ENCODE measurements at places on chromosomes 1 and 21.

DNA sequence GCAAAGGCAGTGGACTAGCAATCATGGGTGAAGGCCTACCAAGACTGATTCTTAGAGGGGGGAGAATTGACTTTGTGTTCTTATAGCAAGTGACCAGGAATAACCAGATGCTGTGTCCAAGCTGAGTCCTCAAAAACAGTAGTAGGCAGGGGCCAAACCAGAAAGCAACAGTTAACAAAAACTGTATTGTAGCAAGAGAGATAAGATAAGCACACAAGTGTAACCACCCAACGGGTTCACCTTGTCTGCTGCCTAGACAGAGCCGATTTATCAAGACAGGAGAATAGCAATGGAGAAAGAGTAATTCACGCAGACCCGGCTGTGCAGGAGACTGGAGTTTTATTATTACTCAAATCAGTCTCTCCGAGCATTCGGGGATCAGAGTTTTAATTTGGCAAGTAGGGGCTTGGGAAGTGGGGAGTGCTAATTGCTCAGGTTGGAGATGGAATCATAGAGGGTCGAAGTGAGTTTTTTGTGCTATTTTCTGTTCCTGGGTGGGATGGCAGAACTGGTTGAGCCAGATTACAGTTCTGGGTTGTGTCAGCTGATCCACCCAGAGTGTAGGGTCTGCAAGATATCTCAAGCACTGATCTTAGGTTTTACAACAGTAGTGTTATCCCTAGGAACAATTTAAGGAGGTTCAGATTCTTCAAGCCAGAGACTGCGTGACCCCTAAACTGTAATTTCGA, 8.3 kb upstream of the CSRP1 start:
- no peak for DNase-seq

- DNase-seq = no peak
Measured at GRCh38 chr1:13513895-13514546, at the start of gene LRRC38. Gene LRRC38 (minus strand): TSS chr1:13514003. CDS start chr1:13513593, 410 bp downstream.

DNA sequence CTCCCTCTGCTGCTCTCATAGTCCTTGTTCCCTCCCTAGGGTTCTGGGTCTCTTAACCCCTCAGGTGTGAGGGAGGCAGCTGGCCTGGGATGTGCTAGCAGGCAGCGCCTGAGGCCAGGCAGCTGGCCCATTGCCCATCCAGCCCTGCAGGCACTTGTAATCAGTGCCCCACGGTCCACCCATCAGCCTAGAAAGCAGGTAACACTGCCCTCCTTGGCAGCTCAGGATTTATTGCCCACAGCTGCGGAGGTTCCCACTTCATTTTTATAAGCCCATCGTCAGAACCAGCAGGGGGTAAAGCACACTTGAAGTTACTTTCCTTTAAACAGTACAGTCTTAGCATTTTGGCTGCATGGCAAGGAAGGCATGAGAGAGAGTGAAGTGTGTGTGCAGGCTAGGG, 70.6 kb downstream of the TMEM53 start:
- DNase-seq = no peak

DNA sequence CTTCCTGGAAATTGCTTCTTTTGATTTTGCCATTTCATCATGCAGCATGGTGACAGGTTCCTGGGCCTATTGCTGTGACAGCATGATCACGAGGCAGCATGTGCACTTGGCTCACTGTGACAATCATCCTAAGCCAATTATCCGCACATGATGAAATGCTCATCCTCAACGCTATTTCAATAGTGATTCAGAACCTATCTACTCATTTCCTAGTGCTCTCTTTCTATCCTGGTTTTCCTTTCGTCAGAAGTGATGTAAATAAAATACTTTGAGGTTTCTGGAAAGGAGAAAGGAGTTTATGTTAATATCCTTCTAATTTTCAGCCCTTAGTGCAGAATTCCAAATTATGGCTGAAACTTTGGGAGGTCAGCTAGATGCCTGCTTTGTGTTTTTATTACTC, 110.6 kb upstream of the ADAMTS5 start:
- no peak for DNase-seq

DNA sequence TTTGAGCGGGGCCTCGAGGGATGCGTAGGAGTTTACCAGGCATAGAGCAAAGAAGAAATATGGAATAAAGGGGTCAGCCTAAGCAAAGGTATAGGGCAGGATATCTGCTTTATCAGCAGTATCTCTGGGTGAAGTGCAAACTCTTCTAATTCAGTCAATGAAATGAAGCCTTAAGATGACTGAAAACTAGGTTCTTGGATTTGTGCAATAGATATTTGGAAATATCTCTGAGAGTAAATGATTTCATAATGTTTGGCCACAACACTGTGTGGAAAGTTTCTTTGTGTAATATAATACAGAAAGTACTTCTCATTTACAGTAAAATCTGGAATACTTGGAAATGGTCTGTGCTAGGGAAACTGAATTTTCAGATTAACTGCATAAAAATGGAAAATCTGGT, 26.1 kb downstream of the KCNJ15 start:
- no peak for DNase-seq

- DNase-seq = no peak
Measured at GRCh38 chr1:192787914-192788585, 20.8 kb upstream of the RGS2 start.

DNA sequence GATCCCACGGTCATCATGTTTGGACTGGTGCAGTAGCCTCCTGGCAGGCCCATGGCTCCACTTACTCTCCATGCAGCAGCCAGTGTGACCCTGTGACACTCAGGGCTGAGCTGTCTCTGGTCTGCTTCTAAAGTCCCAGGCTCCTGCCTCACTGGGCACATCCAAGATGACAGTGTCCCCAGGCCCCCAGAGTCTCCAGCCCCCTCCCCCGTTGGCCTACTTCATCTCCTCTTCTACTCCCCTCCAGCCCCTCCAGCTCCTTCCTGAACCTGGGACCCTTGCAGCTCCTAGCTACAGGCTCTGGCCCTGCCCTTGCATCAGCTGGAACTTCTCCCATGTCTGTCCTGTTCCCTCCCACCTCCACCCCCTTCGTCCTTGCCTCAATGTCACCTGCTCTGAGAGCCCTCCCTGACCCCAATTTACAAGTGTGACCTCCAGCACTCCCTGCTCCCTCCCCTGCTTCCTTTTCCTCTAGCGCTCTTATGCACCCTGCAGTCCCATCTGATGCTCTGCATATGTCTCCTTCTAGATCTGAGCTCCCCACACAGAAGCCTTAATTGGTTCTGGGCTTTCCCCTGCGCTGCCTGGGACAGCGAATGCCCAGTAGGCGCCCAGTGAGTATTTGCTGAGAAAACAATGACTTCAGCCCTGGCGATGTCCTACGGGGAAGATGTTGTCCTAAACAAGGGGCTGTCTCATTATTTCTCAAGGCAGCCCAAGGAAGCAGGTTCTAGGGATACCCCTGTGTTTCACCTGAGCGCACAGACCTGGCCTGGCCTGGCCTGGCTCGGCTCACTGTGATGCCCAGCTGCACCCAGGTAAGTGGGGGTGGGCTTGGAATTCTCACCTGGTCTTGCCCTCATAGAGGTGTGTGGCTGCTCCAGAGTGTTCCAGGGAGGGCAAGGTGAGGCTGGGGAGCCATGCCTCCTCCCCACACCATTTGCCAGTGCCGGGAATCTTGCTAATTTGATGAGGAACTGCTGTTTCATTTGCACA, 600.6 kb downstream of the PTPRU start:
- no peak for DNase-seq

Data from activated naive CD4-positive, alpha-beta T cell (primary cell).